ENCODE measurements at places on chromosomes 12 and 14. TPM values are rescaled to one million over a fixed set of nuclear protein-coding genes. Genes with fewer than 3 reads are reported as not detected.

DNA sequence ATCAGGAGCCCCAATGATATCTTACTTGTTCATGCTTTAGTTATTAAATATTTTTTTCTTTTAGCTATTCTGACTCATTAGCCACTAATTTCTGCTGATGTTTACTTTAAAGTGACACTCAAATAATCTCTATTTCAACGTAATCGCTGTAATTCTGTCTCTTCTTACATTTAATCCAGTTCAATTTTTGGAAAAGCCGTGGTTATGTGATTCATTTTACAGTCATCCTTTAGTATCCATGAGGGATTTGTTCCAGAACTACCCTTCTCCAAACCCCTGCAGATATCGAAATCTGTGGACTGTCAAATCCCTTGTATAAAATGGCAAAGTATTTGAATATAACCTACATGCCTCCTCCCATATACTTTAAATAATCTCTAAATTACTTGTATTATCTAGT, 1103.4 kb downstream of the LRFN5 start:
- no peaks in the 10 kb centered on the region for H3K27me3 ChIP-seq
- H3K36me3 ChIP-seq = no peaks in the 10 kb centered on the region
- no peaks in the 10 kb centered on the region for H3K4me1 ChIP-seq
- H3K27ac ChIP-seq = no peak overlapping the region
- DNase-seq = no peak

MDM1 gene
- total RNA-seq = 3.5 TPM

SELPLG gene
- 1.5 TPM for total RNA-seq

DNA sequence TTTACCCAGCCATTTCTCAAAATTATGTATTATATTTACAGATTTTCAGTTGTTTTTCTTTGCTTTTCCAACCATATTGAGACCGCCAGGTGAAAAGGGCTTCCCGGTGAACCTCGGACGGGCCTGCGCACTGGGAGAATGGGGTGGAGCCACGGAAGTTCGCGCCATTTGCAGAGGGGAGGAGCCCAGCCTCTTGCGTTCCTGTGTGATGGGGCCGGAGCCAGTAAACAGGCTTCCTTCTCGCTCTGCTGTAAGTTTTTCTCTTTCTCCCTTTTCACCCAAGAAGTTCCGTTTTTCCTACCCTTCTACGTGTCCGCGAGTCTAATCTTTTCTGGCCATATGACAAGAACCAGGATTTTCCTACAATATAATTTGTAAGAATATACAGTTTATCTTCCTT, 1108.8 kb upstream of the SEL1L start:
- H3K4me3 ChIP-seq = no peak overlapping the region
- no peaks in the 10 kb centered on the region for H3K4me1 ChIP-seq
- no peak for DNase-seq
- H3K27me3 ChIP-seq = no peaks in the 10 kb centered on the region

GRCh38 chr12:55931780-55932550, 1.0 kb downstream of the DGKA start:
- DNase-seq = peak; percentile 64
- H3K27ac ChIP-seq = peak overlapping the region; percentile 43
- H3K4me1 ChIP-seq = peaks cover 19% of the 10 kb centered on the region
- peaks cover 21% of the 10 kb centered on the region for H3K27me3 ChIP-seq
- H3K4me3 ChIP-seq = peak overlapping the region; percentile 77
- no peaks in the 10 kb centered on the region for H3K36me3 ChIP-seq

TBX5 gene
- 0.26 TPM for total RNA-seq

ZDHHC22 gene
- total RNA-seq = not detected

GRCh38 chr14:101542391-101542790, 18.9 kb upstream of the DIO3 start:
- no peaks in the 10 kb centered on the region for H3K36me3 ChIP-seq
- no peak for DNase-seq
- H3K4me3 ChIP-seq = no peak overlapping the region
- no peak overlapping the region for H3K27ac ChIP-seq
- H3K4me1 ChIP-seq = no peaks in the 10 kb centered on the region
- H3K27me3 ChIP-seq = no peaks in the 10 kb centered on the region

GRCh38 chr12:56257071-56257470, 1.1 kb downstream of the ANKRD52 start:
- peak overlapping the region; percentile 89 for H3K27ac ChIP-seq
- peaks cover 38% of the 10 kb centered on the region for H3K4me1 ChIP-seq
- peaks cover 49% of the 10 kb centered on the region for H3K36me3 ChIP-seq
- H3K4me3 ChIP-seq = peak overlapping the region; percentile 97
- DNase-seq = no peak

ORMDL2 gene
- total RNA-seq = 14.8 TPM

- DNase-seq = peak; percentile 83
- peak overlapping the region; percentile 36 for H3K27ac ChIP-seq
- no peaks in the 10 kb centered on the region for H3K36me3 ChIP-seq
- peaks cover 12% of the 10 kb centered on the region for H3K4me1 ChIP-seq
- H3K4me3 ChIP-seq = no peak overlapping the region
Observed at GRCh38 chr14:76720382-76720813, 40.9 kb upstream of the VASH1 start.

DNA sequence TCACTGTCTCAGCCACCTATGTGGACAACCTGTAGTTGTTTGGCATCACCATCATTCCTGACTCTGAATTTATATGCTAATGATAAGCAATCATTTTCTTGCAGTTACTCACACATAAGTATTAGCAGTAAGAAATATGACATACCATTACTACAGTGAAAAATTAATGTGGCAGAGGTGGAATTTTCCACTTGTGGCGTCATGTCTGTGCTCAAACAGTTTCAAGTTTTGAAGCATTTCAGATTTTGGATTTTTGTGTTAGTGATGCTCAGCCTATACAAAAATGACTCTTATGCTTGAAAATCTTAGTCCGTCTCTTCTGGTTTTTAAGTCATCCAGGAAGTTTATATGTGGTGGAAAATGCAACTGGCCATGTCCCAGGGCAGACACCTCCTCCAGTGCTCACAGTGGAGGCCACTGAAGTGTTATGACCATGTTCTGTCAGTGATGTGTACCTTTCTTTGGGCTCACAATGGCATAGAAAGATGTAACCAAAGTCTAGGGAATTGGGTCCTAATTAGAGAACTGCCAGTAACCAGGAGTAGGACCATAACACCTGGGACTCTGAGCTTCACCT, 220.6 kb downstream of the SYT1 start:
- H3K27me3 ChIP-seq = no peaks in the 10 kb centered on the region
- DNase-seq = no peak
- no peaks in the 10 kb centered on the region for H3K4me1 ChIP-seq
- H3K36me3 ChIP-seq = no peaks in the 10 kb centered on the region

- H3K27me3 ChIP-seq = no peaks in the 10 kb centered on the region
- DNase-seq = no peak
- H3K4me1 ChIP-seq = no peaks in the 10 kb centered on the region
- no peaks in the 10 kb centered on the region for H3K36me3 ChIP-seq
Observed at GRCh38 chr12:95601091-95601961, 50.0 kb upstream of the USP44 start.

GPRC5D gene
- total RNA-seq = not detected

RASSF9 gene
- 2.5 TPM for total RNA-seq

GRCh38 chr12:125734137-125734536, 668.9 kb downstream of the AACS start:
- no peak overlapping the region for H3K27ac ChIP-seq
- H3K36me3 ChIP-seq = no peaks in the 10 kb centered on the region
- no peaks in the 10 kb centered on the region for H3K27me3 ChIP-seq
- no peak for DNase-seq
- H3K4me1 ChIP-seq = no peaks in the 10 kb centered on the region
- H3K4me3 ChIP-seq = no peak overlapping the region

AGAP2 gene
- total RNA-seq = 7.2 TPM

DNA sequence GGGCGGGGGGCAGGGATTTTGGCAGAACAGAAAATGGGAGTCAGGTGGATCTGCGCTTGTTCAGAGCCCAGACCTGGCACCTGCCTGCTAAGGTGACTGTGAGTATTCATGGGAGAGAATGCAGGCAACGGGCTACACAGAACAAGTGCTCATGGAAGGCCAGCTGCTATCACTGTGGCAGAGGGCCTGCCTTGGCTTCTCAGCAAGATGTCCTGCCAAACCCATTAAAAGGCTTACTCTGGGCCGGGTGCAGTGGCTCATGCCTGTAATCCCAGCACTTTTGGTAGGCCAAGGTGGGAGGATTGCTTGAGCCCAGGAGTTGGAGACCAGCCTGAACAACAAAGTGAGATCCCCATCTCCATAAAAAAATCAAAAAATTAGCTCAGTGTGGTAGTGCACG, 21.0 kb downstream of the DIO3 start:
- H3K4me1 ChIP-seq = no peaks in the 10 kb centered on the region
- no peak for DNase-seq
- no peaks in the 10 kb centered on the region for H3K27me3 ChIP-seq
- no peak overlapping the region for H3K4me3 ChIP-seq
- no peaks in the 10 kb centered on the region for H3K36me3 ChIP-seq

GRCh38 chr12:46524778-46525177, 152.2 kb upstream of the SLC38A2 start:
- H3K27ac ChIP-seq = peak overlapping the region; percentile 17
- no peaks in the 10 kb centered on the region for H3K36me3 ChIP-seq
- H3K4me1 ChIP-seq = peaks cover 5% of the 10 kb centered on the region
- H3K27me3 ChIP-seq = no peaks in the 10 kb centered on the region
- H3K4me3 ChIP-seq = no peak overlapping the region

CISTR gene
- total RNA-seq = not detected

GRCh38 chr12:39935839-39936238, 170.0 kb downstream of the SLC2A13 start:
- H3K27ac ChIP-seq = no peak overlapping the region
- H3K27me3 ChIP-seq = no peaks in the 10 kb centered on the region

GRCh38 chr12:77060136-77060882, 5.1 kb downstream of the E2F7 start:
- H3K36me3 ChIP-seq = no peaks in the 10 kb centered on the region
- no peak for DNase-seq
- no peak overlapping the region for H3K27ac ChIP-seq
- no peak overlapping the region for H3K4me3 ChIP-seq
- H3K27me3 ChIP-seq = peaks cover 4% of the 10 kb centered on the region

GRCh38 chr12:45402288-45402687, 186.4 kb downstream of the ANO6 start:
- H3K4me3 ChIP-seq = no peak overlapping the region
- H3K27me3 ChIP-seq = no peaks in the 10 kb centered on the region
- DNase-seq = no peak
- H3K27ac ChIP-seq = no peak overlapping the region
- peaks cover 4% of the 10 kb centered on the region for H3K36me3 ChIP-seq

DNA sequence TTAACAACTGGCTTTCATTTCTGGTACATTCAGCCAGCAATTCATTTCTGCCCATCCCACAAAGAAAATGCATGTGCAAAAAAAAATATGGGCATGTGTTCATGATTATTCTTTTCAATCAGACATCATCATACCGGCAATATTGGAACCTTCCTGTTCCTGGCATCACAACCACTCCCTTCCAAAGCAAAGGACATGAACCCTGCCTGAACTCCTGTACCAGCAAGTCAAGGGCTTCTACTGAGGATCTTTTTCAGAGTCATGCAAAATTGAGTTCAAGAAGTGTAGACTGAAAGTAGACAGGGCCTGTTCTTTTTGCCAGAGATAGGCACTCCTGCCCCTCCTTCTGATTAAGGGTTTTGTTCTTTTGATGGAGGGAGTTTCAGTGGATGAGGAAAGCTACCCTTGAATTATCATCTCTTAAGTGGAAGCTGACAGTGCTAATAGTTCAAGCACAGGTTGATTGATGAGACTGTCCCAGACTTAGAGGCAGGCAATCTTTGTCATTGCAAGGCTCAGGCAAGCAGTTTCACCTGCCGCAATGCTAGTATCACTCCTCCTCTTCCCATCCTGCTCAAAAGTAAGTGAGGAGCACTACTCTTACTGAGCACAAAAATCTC, 22.3 kb upstream of the DIO2 start:
- H3K4me3 ChIP-seq = no peak overlapping the region
- H3K27ac ChIP-seq = no peak overlapping the region

CHPT1 gene
- 17.9 TPM for total RNA-seq

DNA sequence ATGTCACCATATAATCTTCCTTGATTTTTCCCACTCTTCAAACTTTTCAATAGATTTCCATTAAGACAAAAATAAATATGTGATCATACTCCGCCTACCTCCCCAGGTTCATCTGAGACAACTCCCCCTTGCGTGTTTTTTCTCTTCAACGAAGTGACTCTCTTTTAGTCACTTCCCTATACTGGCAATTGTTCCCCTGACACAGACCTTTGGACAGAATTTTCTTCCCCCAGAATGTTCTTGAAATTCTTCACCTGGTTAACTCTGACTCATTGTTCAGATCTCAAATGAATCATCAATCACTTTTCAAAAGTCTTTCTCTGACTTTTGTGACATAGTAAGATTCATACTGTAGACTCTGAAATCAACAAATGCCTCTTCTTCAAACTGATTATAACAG, 727.3 kb upstream of the LMO3 start:
- no peak overlapping the region for H3K27ac ChIP-seq
- H3K27me3 ChIP-seq = no peaks in the 10 kb centered on the region
- no peak overlapping the region for H3K4me3 ChIP-seq
- no peak for DNase-seq

MMP17 gene
- total RNA-seq = 1.4 TPM

FAR2 gene
- total RNA-seq = 1.3 TPM

DNA sequence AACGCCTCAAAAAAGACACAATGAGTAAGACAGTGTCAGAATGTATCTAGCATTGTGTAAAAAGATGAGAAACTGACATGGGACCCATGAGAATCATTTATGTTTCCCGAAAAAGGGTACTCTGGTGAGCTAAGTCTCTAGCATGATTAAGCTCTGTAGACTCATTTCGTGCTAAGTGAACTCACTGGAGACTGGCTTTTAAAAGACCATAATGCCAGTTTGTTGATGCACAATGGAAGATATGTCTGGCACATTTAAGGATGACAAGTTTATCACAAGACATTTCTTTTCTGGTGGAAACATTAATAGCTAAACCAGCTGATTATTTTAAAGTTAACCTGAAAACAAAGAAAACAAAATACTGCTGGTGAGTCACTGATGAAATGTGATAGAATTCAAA, 233.5 kb downstream of the SLC2A13 start:
- no peaks in the 10 kb centered on the region for H3K27me3 ChIP-seq
- H3K27ac ChIP-seq = no peak overlapping the region
- no peaks in the 10 kb centered on the region for H3K36me3 ChIP-seq
- no peak overlapping the region for H3K4me3 ChIP-seq

DNA sequence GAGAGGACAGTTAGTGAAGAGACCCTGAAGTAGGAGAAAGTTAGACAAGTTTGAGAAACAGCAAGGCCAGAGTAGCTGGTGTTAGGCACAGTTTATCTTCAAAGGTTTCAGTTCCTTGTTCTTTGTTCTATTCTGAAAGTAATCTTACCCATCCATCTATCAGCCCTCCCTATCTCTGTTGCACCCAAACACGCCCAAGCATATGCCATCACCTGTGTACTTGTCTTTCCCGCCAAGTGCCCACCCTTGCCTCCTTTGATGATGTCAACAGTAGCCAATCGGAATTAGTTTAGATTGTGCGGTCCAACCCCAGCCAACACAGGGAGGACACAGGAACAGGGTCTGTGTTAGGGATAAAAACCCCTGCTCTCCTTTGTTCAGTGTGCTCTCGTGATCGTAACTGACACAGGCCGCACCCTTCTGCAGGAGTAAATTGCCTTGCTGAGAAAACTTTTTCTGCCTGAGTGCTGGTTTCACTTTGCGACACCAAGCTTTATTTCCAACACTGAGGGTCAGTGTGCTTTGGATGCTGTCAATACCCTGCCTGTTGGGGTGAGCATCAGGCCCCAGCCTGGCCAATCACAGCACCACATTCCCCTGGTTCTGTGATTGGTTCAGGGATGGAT, 4.7 kb upstream of the TMEM229B start:
- peaks cover under 1% of the 10 kb centered on the region for H3K4me1 ChIP-seq
- no peak overlapping the region for H3K4me3 ChIP-seq
- H3K27me3 ChIP-seq = no peaks in the 10 kb centered on the region
- no peak for DNase-seq
